Naive thymus-derived CD4-positive, alpha-beta T cell (primary cell): ENCODE measurements at places on chromosomes 11 and 22.

DNA sequence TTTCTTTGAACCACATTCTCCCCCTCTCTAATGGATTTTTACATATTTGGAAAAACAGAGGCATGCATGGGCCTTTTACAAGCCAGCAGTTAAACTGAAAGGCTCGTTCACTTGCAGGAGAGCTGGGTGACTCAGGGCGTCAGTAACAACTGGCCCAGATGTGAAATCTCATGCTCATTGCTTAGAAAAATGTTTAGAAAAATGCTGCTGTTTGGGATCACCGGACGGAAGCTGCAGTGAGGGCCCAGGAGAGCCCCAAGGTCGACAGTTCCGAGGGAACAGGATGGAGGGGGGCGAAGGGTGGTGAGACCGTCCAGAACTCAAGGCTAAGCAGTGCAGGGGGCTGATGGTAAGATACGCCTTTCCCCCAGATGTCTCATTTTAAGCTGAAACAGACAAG, 41.7 kb upstream of the SMTN start:
- H3K4me3 ChIP-seq, result no peak overlapping the region
- no peaks in the 10 kb centered on the region for H3K36me3 ChIP-seq
- no peak overlapping the region for H3K27ac ChIP-seq
- H3K27me3 ChIP-seq, result no peaks in the 10 kb centered on the region

- no peaks in the 10 kb centered on the region for H3K4me1 ChIP-seq
- no peak for DNase-seq
- no peaks in the 10 kb centered on the region for H3K36me3 ChIP-seq
- no peak overlapping the region for H3K27ac ChIP-seq
Measured at GRCh38 chr22:20840646-20841371, 17.8 kb downstream of the PI4KA start.

GRCh38 chr11:118913411-118914125, 12.2 kb downstream of the BCL9L start:
- no peaks in the 10 kb centered on the region for H3K36me3 ChIP-seq
- no peak for DNase-seq
- H3K27me3 ChIP-seq, result no peaks in the 10 kb centered on the region

DNA sequence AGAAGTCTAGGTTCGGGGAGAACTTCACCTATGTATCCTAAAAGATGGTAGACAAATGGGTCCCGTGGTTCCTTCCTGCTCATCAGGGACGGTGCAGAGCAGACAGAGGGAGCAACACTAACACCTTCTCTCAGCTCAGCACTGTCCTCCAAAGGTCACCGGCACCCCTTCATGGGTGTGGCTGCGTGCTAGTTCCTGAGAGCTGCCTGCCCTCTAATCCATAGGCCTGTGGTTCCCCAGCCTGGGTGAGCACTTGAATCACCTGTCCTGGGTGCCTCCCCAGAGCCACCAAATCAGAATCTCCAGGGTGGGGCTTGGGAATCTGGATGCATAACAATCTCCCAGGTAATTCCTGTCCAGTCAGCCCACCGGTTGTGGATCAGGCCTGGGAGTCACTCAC, 113.9 kb upstream of the TMEM45B start:
- no peak overlapping the region for H3K4me3 ChIP-seq
- no peaks in the 10 kb centered on the region for H3K36me3 ChIP-seq
- H3K4me1 ChIP-seq, result no peaks in the 10 kb centered on the region
- no peak overlapping the region for H3K27ac ChIP-seq

DNA sequence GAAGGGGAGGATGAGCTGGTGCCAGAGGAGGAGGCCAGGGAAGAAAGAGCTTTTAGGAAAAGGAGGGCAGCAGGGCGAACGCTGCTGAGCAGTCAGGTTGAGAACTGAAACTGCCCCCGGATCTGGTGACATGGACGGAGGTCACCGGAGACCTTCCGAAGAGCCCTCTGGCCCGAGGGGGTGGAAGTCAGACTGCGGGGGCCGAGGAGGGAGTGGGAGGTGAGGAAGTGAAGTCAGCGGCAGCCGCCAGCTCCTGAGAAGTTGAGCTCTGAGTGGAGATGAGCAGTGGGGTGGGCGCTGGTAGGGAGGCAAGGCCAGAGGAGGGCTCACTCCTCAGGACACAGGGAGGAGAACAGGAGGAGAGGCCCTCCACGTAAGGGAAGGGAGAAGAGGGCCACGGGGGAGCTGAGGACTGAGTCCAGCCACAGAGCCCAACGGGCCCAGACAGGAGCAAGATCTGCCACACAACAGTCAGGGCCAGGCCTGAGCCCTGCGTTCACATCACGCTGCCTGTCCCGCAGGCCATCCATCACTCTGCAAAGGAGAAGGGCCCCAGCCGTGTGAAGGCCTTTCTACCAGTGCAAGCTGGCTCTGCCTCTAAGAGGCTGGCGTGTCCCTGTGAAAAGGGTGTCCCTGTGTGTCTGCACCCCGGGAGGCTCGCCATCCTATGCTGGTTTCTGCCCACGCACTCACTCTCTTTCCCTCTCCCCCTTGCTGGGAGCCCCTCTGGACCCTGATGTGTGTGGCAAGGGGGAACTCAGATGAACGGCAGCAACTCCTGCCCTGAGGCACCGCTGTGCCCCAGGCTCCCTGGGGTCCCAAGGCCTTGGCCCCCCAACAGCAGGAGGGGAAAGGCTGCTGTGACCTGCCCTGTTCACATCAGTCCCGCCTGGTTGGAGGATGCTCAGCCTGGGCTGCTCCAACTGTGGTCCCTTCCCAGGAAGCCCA, 19.0 kb upstream of the LRRC32 start:
- no peak for DNase-seq
- H3K4me3 ChIP-seq, result no peak overlapping the region
- H3K4me1 ChIP-seq, result no peaks in the 10 kb centered on the region
- H3K27ac ChIP-seq, result no peak overlapping the region

GRCh38 chr11:57791321-57792059, 29.9 kb downstream of the CTNND1 start:
- DNase-seq, result no peak
- H3K4me3 ChIP-seq, result peak overlapping the region; percentile 15
- no peaks in the 10 kb centered on the region for H3K27me3 ChIP-seq
- peaks cover 29% of the 10 kb centered on the region for H3K4me1 ChIP-seq
- H3K27ac ChIP-seq, result peak overlapping the region; percentile 83

DNA sequence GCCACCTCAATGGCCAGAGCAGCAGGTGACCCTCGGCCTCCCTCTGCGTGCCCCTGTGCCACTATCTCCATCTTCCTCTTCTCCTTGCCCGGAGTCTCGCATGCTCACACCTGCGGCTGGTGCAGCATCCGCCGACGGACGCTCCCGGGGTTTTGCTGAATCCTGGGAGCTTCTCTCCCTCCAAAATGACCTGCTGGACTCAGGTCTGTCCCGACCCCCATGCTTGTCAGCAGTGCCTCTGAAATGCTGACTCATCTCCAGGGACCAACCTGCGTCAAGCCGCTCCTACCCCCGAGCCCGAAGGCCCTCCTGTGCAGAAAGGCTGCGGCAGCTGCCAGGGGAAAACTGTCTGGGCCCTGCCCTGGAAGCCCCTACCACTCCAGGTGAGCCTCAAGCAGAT, 58.4 kb downstream of the CELSR1 start:
- H3K27ac ChIP-seq, result no peak overlapping the region
- DNase-seq, result no peak
- H3K36me3 ChIP-seq, result no peaks in the 10 kb centered on the region
- H3K27me3 ChIP-seq, result no peaks in the 10 kb centered on the region
- no peaks in the 10 kb centered on the region for H3K4me1 ChIP-seq

GRCh38 chr11:59283311-59283710, 70.6 kb upstream of the MPEG1 start:
- H3K36me3 ChIP-seq, result no peaks in the 10 kb centered on the region
- H3K4me3 ChIP-seq, result no peak overlapping the region
- no peaks in the 10 kb centered on the region for H3K4me1 ChIP-seq
- no peak for DNase-seq
- no peaks in the 10 kb centered on the region for H3K27me3 ChIP-seq
- no peak overlapping the region for H3K27ac ChIP-seq

GRCh38 chr11:129075757-129076156, 116.4 kb downstream of the ARHGAP32 start:
- no peak overlapping the region for H3K27ac ChIP-seq
- H3K4me3 ChIP-seq, result no peak overlapping the region
- no peaks in the 10 kb centered on the region for H3K36me3 ChIP-seq

- H3K4me1 ChIP-seq, result no peaks in the 10 kb centered on the region
- no peaks in the 10 kb centered on the region for H3K27me3 ChIP-seq
- H3K36me3 ChIP-seq, result no peaks in the 10 kb centered on the region
- H3K27ac ChIP-seq, result no peak overlapping the region
- H3K4me3 ChIP-seq, result no peak overlapping the region
Measured at GRCh38 chr22:38850941-38851849, 7.4 kb upstream of the NPTXR start.

GRCh38 chr11:74950374-74950969, 1.4 kb downstream of the SPCS2 start:
- H3K27me3 ChIP-seq, result no peaks in the 10 kb centered on the region
- peaks cover 12% of the 10 kb centered on the region for H3K36me3 ChIP-seq
- H3K4me3 ChIP-seq, result peak overlapping the region; percentile 99
- H3K27ac ChIP-seq, result peak overlapping the region; percentile 78
- H3K4me1 ChIP-seq, result peaks cover 21% of the 10 kb centered on the region

- H3K4me1 ChIP-seq, result peaks cover 20% of the 10 kb centered on the region
- H3K4me3 ChIP-seq, result no peak overlapping the region
- H3K27me3 ChIP-seq, result no peaks in the 10 kb centered on the region
Measured at GRCh38 chr22:41106122-41106968, 14.0 kb downstream of the EP300 start.

DNA sequence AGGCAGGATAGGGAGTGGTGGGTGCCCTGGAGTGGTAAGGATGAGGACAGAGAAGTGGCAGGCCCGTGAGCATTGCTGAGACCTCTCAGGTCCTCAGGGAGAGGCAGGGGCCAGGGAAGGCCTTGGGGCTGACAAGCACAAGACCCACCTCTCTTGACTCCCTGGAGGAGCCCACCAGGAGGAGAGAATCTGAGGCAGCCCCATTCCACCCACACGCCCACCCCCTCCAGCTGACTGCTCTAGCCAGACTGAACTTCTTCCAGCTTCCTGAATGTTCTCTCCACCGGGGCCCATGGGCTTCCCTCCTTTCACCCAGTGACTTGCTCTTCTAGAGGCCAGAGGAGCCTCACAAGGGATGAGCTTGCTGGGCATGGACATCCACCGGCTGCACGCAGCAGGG, 1403.0 kb downstream of the BRD1 start:
- no peak overlapping the region for H3K27ac ChIP-seq
- no peaks in the 10 kb centered on the region for H3K4me1 ChIP-seq

DNA sequence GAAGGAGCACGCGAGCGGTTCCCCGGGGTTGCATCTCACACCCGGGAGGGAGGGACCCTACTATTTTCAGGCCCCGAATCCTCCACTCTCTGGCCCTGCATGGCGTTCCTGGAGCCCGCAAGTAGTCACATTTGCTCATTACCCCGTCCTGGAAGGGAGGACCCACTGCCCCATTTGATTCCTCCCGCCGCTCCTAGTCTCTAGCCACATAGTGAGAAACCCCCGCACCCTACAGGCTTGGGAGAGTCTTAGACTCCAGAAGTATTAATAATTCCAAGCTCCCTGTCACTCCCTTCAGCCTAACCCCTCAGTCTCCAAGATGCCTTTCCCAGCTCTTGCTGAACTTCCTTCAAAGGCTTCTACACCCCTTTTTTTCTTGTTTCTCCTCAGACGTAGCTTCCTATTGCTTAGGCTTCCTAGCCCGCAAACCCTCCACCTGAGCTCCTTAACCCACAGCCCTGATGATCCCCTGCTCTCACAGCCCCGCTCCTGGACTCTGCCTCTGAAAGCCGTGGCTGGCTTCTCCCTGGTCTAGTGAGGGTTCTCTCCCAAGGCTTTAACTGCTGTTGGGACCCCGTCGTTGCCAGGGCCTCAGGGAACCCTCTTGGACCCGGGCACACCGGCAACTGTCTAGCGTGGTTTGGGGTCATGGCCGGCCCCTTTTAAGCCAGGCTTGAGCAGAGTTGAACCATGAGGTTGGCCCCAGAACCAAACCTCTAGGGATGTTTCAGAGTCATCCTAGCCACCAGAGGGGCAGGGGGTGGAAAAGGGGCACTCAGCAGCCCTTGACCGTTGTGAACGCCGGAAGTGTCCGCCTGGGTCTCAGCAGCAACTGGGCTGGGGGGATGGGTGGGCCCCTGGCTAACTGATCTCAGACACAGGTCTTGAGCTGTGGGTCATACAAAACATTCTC, 862 bp downstream of the GGA1 start:
- H3K36me3 ChIP-seq, result no peaks in the 10 kb centered on the region
- H3K27ac ChIP-seq, result peak overlapping the region; percentile 85
- no peak for DNase-seq
- H3K4me3 ChIP-seq, result peak overlapping the region; percentile 81
